Mammary epithelial cell (primary cell): ENCODE measurements at places on chromosomes 6 and 20.

DNA sequence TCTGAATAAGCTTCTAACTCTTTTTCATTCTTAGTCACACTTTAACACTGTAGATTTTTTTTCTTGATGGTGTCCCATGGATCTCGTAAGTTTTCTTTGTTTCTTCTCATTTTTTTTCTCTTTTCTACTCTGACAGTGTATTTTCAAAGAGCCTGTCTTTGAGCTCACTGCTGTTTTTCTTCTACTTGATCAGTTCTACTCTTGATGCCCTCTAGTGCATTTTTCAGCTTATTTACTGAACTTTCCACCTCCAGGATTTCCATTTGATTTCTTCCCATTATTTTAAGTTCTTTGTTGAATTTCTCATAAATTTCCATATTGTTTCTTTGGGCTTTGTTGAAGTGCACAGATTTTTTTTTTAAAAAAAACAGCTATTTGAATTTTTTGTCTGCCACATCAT lies 2641.1 kb upstream of the DEFB115 start:
- no peak for DNase-seq

DNA sequence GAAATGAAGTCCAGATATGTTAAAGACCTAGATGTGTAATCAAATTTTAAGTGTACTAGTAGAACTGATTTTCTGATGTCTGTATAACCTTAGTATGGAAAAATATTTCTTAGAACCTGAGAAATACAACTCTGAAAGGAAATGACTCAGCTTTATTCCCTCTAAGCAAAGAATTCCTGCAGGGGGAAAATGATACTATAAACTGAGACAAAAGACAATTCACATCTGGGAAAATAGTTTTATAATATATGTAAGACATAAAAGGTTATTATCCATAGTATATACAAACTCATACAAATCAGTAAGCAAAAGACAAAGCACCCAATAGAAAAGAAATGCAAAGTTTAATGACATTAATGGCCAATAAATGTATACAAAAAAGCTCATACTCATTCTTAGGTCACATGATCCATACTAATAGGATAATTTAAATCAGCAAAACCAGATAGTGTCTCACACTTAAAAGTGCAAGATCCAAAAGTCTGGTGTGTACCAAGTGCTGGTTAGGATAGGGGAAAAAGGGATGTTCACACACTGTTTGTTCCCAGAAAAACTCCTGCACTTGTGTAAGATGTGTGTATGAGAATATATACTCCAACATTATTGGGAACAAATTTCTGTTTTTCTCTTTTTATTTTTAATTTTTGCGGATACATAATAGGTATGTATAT lies 22.6 kb downstream of the RNF217 start:
- no peak for DNase-seq

- DNase-seq = peak; percentile 34
Observed at GRCh38 chr6:15511248-15512125, 151.3 kb downstream of the DTNBP1 start.

DNA sequence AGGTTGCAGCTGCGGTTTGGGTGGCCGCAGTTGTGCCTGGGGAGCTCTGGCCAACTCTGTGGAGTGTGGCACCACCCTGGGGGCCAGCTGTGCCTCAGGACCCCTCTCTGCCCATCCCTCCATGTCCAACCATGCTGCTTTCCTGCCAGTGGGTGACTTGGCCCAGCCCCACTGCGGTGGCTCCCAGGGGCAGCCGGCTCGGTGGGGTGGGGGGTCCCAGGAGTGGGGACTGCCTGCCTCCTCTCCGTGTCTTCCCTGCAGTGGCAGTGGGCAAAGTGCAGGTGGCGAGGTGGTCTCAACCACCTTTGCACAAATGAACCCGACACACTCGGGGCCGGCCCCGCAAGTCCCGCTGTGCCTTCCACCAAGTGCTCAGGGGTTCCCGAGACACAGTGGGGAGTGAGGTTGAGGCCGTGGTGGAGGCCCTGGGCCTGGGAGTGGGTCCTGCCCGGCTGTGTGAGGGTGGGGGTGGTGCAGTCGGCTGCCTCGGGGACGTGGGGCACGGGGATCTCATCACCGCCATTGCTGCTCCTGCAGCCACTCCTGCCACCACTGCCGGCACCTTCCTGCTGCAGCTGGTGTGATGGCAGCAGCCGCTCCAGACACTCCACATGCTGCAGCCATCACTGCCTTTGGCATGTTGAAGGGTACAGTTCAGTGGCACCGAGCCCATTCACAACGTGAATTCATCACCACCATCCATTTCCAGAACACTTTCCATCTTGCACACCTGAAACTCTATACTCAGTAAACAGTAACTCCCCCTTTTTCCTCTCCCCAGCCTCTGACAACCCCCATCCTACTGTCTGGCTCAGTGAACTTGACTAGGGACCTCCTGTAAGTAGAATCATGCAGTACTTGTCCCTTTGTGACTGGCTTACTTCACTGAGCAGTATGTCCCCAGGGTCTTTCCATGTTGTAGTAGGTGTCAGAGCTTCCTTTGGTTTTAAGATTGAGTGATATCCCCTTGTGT lies 10.7 kb upstream of the SLCO4A1 start:
- DNase-seq = no peak

GRCh38 chr6:166257911-166258318 lies 50.3 kb downstream of the PRR18 start:
- DNase-seq = peak; percentile 12

- DNase-seq = no peak
Observed at GRCh38 chr6:921400-921799, 228.5 kb upstream of the EXOC2 start.

GRCh38 chr6:105990151-105990550 lies 96.0 kb upstream of the PRDM1 start:
- DNase-seq = peak; percentile 33

DNA sequence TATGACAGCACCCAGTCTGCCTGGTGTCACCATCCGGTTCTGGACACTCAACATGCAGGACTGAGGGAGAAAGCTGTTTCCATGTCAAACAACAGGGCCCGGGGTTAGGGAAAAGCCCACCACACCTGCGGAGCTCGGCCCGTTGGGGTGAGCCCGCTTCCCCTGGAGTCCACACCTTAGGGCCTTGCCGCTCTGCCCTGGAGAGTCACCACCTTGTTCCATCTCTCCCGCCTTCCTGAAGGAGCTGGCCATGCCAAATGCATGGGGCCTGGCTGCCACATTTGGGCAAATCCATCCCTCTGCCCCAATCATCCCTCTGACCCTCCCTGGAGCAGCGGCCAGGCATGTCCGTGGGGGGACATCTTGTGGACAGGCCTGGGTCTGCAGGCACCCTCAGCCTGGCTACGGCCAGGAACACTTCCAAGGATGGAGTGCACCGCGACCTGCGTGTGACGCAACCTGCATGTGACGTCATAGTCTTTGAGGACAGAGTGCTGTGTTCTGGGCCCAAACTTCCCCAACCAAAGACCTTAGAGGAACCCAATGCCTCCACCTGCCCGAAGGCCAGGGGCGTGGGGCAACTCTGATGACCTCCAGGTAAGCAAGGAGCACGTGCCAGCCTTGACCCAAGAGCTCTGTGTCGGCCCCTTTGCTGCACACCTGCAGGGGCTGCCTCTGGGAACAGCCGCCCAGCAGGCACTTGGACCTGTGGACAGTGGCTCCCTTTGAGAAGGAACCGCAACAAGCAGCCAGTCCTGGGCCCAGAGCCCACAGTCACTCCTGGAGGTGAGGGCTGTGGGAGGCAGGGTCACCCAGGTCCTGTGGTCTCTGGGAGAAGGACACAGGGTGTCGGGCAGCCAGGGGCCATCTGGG lies 1.7 kb downstream of the CABLES2 start:
- DNase-seq = peak; percentile 24

DNA sequence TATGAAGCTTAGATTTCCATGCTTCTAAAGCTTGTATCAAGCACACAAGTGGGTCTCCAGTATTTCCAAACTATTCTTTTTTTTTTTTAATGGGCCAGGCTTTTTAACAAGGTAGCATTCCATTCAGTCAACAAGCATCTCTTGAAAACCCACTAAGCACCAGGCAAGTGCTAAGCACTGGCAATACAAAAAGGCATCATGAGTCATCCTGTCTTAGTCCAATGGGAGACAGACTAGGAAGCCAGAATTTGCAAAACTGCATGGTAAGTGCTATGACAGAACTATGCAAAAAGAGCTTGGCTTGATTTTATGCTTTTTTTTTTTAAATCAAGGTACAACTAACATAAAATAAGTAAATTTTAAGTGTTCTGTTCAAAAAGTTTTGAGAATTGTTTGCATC lies 109.3 kb upstream of the DST start:
- peak; percentile 65 for DNase-seq

- DNase-seq = peak; percentile 52
Observed at GRCh38 chr20:24948939-24949679, at the start of gene CST7. Gene CST7, plus strand, starts transcription at chr20:24949269. Its CDS starts 237 bp downstream, at chr20:24949506.

DNA sequence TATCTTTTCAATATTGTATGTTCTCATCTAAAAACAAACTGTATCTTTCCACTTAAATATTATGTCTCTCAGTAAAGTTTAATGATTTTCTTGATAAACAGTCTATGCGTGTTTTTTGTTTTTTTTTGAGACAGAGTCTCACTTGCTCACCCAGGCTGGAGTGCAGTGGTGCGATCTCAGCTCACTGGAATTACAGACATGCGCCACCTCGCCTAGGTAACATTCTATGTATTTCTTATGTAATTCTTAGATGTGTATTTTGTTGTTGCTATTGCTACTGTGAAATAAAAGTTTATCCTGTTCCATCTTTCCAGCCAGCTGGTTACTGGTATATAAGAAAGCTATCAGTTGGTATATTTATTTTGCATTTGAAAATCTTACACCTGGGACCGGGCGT lies 29.4 kb downstream of the ABHD12 start:
- no peak for DNase-seq

GRCh38 chr6:129188795-129189194 lies 305.9 kb downstream of the LAMA2 start:
- DNase-seq = no peak

- DNase-seq = peak; percentile 1
Observed at GRCh38 chr6:121260651-121261102, 73.6 kb downstream of the TBC1D32 start.

DNA sequence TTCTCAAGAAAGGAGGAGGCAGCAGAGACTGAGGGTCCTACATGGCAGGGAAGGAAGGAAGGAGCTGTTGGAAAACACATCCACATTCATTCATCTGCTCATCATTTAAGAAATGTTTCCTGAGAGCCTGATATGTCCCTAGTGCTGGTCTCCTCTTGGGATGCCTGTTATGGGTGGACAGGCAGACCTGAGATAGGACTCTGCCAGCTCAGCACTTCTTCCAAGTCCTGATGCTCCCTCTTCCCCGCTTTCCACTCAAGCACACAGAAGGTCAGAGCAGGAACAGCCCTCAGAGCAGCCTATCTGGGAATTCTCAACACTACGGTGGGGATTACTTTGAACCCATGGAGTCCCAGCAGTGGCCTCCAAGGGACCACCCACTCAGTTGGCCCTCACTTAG lies 8.0 kb upstream of the SIRPD start:
- DNase-seq = no peak

DNA sequence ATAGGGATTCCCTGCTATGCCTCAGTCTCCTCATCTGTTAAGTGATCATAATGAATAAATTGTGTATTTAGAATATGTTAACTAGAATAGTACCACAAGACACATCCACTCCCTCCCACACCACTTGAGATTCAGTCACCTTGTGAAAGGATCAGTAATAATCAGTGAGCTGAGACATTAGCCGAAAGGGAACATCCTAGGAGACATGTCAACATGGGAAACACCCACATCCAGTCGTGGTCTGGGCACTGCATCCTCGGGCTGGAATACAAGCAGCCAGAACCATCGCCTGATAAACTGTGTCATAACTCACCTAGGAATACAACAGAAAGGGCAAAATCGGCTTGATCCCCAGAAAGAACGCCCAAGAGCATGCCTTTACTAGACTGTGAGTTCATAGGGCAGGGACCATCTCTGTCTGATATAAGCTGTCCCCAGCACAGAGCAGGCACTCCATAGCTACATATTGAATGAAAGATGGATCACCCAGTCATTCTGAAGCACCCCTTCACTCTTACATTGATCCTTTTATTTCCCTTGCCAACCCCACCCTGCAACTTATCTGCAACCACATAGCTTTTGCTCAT lies 23.9 kb downstream of the RIPOR2 start:
- no peak for DNase-seq

GRCh38 chr6:79461205-79461604 lies 76.0 kb downstream of the LCA5 start:
- DNase-seq = peak; percentile 86

DNA sequence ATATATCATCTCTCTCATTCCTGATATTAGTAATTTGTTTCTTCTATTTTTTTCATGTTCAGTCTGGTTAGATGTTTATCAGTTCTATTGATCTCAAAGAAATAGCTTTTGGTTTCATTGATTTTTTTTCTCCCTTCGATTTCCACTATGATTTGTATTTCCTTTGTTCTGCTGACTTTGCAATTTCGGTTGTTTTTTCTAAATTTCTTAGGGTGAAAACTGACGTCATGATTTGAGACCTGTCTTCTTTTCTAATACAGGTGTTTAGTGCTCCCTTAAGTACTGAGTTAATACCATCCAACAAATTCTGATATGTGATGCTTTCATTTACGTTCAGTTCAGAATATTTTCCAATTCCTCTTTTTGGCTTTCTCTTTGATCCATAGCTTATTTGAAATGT lies 25.2 kb downstream of the STX7 start:
- DNase-seq = no peak

DNA sequence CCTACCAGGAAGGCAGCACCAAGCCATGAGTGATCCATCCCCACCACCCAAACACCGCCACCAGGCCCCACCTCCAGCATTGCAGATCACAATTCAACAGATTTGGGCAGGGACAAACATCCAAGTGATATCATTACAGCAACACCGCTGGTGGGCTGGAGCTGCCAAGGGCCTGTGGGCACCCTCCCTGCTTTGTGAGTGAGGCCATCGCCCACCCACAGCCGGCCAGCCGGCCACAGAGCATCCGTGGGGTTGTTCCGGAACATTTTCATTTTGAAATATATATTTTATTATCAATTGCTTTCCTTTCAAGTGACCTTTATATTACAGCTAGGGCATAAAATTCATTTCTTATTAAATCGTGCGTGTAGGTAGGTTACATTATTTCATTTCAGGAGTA lies 286.0 kb upstream of the CDH4 start:
- no peak for DNase-seq

DNA sequence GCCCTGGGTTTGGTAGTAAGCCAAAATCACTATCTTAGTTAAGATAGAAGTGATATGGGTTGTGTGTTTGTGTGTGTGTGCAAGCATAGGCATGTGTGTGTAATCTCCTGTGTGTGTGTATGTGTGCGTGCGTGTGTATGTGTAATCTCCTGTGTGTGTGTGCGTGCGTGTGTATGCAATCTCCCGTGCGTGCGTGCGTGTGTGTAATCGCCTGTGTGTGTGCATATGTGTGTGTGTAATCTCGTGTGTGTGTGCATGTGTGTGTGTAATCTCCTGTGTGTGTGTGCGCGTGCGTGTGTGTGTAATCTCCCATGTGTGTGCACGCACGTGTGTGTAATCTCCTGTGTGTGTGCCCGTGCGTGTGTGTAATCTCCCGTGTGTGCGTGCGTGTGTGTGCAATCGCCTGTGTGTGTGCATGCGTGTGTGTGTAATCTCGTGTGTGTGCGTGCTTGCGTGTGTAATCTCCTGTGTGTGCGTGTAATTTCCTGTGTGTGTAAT lies 219.3 kb upstream of the GGTLC1 start:
- DNase-seq = no peak

- DNase-seq = no peak
Observed at GRCh38 chr20:39813190-39813829, 851.2 kb downstream of the DHX35 start.
